ENCODE measurements at places on chromosomes 4 and X.

DNA sequence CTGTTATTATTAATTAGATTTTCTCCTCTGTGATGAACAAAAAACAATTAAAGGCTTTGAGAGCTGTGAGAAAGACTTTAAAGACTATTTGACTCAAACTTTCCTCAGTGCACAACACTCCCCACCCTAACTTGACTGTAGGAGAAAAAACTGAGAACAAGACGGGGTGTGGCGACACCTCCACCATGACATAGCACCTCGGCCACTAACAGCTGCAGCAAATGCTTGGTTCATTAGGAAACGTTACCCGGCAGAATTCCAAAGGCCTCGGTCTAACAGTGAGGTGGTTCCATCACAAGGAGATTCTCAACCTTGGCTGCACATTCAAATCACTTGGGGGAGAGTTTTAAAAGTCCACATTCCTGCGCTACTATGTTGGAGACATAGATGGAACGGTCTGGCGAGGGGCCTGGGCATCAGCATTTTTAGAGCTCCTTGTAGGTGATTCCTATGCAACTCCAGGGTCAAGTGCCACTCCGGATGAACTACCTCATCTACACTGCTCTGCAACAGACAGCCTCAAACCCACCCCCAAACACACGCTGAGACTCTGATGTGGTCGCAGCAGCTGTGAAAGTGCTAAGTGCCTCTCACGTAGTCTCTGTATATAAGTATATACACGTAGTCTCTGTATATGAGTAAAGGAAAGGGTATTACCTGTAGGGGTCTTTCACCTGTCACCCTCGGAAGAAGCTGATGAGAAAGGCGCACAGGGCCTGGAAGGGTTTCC, 1.0 kb downstream of the FGFBP2 start:
- DNase-seq = no peak

- no peak for DNase-seq
Measured at GRCh38 chr4:40264995-40265909, 68.4 kb downstream of the RHOH start.

DNA sequence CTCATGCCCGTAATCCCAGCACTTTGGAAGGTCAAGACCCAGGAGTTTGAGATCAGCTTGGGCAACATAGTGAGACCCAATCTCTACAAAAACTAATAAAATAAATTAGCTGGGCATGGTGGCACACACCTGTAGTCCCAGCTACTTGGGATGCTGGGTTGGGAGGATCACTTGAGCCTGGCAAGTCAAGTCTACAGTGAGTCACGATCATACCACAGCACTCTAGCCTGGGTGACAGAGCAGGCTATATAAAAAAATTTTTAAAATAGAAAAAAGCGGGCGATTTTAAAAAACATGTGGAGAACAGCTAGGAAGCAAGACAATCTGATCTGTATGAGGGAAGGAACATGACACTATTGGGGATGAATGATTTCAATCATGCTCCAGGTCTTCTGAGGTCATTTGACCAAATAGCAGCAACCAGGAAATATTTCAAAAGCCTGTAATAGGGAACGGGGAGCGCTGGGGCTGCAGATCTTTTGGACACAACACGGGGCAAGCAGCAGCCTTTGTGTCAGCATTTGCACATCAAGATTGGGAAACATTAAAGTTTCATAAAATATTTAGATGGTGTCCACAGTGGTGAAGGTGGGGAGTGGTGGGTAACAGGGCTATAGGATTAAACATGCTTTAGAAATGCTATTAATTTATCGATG, 48.3 kb upstream of the GUCY1A1 start:
- no peak for DNase-seq

- no peak for DNase-seq
Measured at GRCh38 chrX:65688403-65688871, 21.0 kb downstream of the MSN start.

GRCh38 chr4:116539744-116540143, 545.6 kb downstream of the TRAM1L1 start:
- DNase-seq = no peak

DNA sequence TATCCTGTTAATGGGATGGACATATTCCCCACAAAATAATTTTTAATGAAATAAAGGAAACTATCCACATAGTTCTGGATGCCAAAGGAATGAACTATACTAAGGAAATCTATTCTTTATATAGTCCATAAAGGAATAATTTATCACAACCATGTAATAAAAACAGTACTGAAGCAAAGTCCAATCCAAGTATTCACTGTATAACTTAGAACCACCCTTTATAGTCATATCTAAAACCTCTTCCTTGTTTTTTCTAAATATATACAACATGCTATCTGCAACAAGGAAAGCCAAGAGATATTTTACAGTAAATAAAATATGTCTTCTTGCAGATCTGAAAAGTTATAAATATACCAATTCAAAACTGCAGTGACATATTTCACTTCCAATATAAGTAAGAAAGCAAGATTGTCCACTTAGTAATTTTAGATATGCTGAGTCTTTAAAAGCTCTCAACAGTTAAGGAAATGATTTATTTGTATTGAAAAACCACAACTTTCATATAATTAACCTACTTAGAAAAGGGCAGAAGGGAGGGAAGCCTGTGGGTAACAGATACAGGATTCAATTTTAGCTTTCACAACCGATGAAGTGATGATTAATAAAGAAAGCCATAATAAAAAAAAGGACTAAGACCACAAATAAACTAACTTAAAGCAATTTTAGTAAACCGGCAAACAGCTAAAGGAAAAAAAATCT, 8.0 kb downstream of the NR3C2 start:
- no peak for DNase-seq

GRCh38 chr4:23856630-23857029, 33.2 kb downstream of the PPARGC1A start:
- DNase-seq = no peak
